ENCODE measurements at places on chromosomes 13 and 19.

GRCh38 chr13:99500839-99501183, 461 bp upstream of the TM9SF2 start:
- no peak for DNase-seq

- no peak for DNase-seq
Observed at GRCh38 chr19:46887240-46887782, 26.5 kb downstream of the ARHGAP35 start.

DNA sequence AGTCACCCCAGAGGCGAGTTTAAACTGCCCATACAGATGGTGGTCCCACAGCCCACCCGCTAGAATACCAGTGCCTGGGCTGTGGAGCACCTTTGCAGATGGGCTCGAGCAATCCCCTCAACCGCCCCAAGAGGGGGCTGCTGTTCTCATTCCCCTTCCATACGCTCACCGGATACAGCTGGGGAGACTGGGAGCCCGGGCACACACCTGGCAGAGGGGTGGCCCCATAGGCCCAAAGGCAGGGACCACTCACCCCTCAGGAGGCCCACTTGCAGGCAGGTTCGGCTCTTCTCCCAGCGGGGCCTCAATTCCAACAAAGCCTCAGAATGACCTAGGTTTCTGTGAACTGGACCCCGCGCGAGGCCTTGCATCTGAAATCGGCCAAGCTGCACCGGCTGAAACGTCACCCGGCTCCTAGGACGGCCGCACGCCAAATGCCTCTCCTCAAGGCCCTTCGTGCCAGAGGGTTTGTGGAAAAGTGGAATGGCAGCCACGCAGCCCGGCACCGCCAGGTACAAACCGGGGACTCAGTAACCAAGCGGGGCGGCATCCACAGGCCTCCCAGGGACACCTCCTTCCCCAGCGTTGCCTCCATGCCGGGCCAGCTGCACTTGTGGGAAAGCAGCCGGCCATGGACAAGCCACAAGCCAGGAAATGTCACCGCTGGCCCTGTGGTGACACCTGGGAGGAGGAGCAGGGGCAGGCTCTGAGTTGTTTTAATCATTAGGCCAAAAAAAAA, 18.7 kb downstream of the MLLT1 start:
- DNase-seq = no peak

DNA sequence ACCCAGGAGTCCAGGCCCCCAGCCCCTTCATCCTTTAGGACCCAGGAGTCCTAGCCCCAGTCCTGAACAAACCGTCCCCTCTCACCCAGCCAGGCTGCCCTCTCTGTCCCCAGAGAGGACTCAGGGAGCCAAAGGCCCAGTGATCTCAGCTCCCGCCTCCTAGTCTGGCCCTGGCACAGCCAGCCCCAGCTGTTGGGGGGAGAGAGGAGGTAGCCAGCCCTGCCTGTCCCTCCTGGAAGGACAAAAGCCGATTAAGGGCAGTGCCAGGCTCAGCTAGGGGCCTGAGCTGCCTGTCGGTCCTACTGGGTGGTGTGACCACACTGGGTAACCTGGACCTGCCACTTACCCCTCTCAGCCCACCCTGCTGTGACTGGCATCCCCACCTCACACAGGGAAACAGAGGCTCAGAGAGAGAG, 14.5 kb downstream of the LIPE start:
- DNase-seq = peak; percentile 51

DNA sequence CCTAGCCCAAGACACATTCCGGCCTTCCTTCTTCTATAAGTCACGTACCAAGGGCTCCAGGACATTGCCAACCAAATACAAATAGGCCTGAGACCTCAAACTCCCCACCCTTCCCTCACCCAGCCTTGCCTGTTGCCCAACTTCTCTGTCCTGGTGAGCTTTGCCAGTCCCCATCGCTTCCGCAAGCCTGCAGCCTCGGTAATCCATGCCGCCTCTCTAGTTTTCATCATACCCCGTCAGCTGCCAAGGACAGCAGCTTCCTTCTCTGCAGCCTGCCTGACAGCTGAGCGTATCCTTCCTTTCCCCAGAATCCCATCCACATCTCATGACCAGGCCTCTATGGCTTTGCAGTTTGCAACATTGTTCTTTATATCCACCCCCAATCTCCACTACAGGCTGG, 36.6 kb upstream of the POMP start:
- DNase-seq = peak; percentile 76

DNA sequence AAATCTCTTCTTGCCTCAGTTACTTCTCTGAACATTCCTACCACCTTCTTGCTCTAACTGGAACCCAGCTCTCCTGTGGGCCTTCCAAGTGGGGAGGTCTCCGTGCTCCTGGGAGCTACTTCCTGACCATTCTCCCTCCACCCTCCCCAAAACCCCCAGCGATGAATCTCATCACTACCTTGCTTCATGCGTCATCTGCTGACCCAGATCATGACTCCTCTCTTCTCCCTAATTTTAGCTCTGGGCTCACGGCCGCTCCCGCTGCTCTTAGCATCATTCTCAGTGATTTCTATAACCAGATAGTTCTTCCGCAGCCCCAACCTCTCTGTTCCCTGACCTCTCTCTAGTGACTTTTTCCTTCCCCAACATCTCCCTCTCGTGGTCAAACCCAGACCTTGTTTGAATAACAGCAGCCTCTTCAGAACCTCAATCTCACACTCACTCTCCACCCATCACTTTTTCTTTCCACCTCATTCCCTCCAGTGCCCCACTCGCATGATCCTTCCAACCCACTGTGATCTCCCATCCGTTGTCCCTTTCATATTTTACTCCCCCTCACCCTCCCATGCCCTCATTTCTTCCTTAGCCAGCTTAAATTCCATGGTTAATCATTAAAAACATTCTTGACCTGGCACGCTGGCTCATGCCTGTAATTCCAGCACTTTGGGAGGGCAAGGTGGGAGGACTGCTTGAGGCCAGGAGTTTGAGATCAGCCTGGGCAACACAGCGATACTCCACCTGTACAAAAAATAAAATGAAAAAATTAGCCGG, 21.8 kb downstream of the MRPS12 start:
- DNase-seq = peak; percentile 18

DNA sequence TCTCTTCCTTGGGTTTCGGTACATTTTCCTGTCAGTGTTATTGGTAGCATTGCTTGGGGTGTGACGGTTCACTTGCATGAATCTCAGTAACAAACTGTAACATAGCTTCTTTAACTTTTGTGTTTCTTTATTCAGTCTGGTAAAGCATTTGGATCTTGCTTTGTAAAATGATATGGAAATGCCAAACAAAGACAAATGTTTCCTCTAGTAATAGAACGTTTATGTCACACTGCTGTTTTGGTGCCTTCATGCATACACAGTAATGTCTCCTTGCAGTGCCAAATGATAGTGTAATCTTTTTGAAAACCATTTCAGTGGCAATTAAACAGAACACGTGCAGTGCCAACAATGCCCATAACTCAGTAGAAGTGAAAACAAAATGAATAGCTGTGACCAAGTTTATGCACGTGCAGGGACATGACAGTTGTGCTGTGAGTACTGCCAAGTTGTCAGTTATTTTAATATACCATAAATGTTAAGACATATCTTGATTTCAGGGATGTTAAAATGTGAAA, 110.8 kb downstream of the RXFP2 start:
- no peak for DNase-seq

DNA sequence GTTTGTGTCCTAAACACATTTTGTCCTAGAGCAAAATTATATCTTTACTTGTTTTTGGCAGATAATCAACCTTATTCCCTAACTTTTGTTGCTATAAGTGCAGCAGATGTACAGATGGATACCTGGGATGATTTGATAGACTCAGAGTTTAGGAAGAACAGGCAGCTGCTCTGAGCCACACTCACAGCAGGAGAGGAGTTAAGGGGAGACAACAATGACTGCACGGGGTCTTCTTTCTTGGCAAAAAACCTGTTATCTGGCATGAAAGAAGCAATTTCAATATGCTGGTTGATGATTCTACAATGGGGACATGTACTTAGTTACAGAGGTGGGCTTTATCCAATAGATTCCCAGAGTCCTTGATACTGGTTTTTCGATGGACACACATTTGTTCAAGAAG, 258.9 kb upstream of the PCDH9 start:
- DNase-seq = no peak

DNA sequence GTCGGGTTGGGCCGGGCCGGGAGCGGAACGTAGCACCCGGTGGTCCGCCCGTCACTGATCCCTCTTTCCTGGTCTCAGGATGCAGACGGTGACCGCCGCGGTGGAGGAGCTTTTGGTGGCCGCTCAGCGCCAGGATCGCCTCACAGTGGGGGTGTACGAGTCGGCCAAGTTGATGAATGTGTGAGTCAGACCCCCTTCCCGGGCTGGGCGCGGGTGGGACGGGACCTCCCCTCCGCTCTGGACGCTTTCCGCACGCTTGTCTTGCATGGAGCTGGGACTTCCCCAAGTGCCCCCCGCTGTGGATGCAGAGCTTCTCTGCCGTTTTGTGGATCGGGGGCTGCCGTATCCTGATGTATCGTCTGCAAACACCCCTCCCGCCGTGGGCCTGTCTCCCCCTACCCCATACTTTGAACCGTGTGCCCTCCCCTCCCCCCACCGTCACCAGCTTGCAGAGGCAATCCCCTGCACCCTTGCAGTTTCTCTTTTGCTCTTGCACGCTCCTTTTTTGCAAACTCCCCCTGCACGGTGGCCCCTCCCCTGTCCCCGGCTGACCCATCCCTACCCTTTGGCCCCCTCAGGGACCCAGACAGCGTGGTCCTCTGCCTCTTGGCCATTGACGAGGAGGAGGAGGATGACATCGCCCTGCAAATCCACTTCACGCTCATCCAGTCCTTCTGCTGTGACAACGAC, 669 bp downstream of the GADD45B start:
- DNase-seq = peak; percentile 88

DNA sequence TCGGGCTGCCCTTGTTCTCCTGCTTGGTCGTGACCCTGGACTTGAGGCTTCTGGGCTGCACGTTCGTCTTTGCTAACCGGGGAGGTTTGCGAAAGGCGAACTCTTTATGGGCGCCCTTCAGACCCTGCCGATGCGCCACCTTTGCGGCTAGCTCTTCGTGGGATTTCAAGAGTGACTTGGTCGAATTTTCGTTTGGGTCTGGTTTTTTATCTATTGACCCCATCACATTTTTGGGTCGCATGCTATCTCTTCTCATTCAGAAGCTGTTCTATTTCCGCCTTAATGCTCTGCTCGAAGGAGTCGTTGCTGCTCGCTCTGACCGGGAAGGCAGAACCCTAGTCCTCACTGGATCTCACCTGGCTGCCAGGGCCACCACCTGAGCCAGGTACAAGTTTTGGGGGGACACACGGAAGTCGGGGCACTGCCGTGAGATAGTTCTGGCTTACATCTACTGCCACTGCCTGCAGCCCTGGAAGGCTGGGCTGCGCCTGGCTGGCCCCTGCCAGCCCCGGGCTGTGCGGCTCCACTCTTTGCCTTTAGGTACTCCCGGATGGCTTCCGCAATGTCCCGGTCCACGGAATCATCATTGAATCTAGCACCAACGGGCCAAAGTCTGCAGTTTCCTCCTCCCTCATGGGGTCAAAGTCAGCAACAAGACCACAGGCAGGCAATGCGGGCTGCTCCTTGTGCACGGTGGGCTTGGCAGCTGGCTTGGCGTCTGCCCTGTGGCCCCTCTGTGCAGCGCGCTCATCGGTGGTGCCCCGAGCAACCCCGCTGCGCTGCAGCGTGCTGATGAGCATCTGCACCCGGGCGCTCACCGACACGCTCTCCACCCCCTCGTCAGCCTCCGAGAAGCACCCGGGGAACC, 16.2 kb downstream of the RB1 start:
- DNase-seq = peak; percentile 70

DNA sequence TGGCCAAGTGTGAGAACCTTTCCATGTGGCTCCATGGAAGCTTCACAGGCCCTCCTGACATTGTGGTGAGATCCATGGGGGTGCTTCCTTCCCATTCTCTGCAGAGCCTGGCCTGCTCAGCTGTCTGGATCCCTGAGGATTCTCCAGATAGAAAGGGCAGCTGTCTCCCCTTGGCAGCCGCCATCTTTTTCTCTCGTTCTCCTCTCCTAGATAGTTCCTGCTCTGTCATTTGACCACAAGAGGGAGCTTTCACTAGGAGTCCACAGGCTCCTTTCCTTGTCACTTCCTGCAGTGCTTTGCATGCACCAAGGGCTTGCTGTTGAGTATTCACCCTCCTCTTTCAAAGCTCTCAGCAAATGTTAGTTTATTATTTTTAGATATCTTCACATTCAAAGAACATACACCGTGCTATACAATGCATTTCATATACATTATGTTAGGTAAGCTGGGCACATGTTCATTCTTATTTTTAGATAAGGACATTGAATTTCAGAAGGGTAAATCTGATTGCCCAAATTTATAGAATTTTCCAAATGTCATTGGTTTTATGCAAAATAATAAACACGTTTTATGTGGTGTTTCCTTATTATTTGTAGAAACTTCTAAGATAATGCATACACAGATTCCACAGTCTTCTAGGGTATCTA, 133.2 kb downstream of the FRY start:
- no peak for DNase-seq

DNA sequence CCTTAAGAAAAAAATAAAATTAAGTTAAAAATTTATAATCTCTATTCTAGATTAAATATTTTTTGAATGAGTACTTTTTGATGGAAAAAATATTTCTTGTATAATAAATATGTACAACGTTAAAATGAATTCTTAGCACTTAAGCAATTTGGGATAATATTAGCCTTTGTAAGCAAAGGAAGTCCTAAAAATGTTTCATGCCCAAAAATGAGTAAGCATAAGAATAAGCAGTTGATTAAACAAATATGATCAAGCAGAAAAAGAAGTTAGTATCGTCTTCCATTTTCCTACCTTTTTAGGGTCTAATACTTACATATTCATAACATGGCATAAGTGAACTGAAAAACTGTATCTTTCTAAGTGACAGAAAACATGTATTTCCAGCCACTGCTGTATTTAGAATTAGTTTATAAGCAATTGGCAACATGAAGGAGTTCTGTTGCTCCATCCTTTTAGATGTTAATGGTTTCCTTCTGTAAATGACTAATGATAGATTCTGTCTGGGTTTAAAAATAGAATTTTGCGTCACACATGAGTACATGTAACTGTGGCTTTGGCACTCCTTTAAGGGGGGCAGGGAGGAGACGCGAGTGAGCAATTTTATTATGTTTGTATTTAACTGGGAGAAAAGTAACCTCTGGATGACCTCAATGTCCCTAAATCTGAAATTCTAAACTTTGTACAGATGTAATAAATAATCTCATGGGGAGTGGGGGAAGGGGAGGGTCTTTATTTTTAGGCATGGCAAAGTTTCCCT, 237.4 kb downstream of the RGCC start:
- DNase-seq = no peak

DNA sequence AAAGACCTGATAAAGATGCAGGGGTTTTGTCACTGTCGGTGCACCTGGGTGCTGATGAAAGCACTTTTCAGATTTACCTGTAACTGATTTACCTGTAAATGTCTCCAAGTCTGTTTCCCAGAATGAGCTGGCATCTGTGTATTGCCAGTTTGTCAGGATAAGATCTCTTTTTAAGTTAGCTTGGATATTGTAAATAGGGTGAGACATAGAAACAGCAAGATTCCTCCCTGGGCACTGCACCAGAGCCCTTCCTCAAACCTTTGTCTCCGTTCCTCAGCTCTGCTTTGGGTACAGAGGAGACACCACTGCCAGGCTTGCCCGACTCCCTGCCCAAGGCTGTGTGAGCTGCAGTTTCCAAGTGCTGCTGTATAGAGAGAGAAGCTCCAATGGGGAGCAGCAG, 158.6 kb downstream of the TNFRSF19 start:
- no peak for DNase-seq

- DNase-seq = peak; percentile 87
Observed at GRCh38 chr19:4633140-4633967, 6.0 kb upstream of the TNFAIP8L1 start.

GRCh38 chr13:112997188-112998130, 28.4 kb downstream of the MCF2L start:
- no peak for DNase-seq

GRCh38 chr13:80463673-80464352, 122.9 kb upstream of the SPRY2 start:
- no peak for DNase-seq

Measured in spleen (tissue), 13 donors.